ENCODE measurements at places on chromosomes 2 and 18.

DNA sequence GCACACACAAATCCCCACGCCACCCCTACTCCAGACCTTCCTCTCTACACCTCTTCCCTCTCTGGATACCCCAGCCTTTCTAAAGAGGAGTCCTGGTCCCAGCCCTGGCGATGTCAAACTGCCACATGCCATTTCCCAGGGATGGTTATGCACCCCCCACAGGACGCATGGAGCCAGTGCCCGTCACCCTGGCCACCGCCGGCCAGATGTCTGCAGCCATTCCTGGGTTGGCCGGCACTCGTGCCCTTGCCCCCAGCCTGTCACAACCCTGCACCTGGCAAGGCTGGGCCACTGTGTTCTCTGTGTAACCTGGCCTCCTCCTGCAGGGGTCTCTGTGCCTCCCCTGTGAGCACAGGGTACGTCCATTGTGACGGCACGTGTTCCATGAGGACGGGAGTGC is 58.1 kb upstream of the NFATC1 start:
- no peak for DNase-seq

DNA sequence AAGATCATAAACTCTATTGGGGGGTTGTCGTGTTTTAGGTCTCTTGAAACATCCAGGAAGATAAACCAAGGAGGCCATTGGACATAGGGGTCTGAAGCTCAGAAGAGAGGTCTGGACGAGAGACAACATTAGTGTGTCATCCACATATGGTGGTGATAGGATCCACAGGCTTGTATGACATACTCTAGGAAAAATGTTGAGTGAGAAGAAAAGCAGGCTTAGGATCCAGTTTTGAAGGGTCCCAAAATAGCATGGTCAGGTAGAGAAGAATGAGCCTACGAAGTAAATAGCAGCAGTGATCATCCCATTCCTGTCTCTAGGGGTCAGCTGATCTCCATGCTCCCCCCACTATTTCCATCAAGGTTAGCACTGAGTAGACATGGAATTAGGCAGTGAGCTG is 166.8 kb downstream of the ANKRD30B start:
- DNase-seq, result no peak

GRCh38 chr2:196546151-196546919 is 93.2 kb upstream of the CCDC150 start:
- DNase-seq, result no peak

DNA sequence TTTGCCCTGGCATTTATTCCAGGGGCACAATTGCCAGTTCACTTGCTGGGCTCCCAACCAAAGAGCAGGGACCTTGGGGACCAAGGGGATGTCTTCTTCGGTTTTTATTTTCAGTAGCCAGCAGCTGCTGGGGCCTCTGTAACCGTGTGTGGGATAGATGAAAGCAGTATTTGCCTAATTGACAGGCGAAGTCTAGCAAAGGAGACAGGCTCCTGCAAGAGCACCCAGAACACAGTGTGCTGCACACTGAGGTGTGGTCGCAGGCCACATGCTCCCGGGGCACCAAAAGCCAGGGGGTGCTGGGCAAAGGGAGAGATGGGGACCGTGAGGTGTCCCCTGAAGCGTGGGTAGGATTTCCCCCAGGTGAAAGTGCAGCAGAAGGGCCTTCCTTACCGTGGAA is 5.3 kb downstream of the SAG start:
- DNase-seq, result no peak

GRCh38 chr2:215010390-215010789 is 128.0 kb downstream of the ABCA12 start:
- DNase-seq, result no peak

DNA sequence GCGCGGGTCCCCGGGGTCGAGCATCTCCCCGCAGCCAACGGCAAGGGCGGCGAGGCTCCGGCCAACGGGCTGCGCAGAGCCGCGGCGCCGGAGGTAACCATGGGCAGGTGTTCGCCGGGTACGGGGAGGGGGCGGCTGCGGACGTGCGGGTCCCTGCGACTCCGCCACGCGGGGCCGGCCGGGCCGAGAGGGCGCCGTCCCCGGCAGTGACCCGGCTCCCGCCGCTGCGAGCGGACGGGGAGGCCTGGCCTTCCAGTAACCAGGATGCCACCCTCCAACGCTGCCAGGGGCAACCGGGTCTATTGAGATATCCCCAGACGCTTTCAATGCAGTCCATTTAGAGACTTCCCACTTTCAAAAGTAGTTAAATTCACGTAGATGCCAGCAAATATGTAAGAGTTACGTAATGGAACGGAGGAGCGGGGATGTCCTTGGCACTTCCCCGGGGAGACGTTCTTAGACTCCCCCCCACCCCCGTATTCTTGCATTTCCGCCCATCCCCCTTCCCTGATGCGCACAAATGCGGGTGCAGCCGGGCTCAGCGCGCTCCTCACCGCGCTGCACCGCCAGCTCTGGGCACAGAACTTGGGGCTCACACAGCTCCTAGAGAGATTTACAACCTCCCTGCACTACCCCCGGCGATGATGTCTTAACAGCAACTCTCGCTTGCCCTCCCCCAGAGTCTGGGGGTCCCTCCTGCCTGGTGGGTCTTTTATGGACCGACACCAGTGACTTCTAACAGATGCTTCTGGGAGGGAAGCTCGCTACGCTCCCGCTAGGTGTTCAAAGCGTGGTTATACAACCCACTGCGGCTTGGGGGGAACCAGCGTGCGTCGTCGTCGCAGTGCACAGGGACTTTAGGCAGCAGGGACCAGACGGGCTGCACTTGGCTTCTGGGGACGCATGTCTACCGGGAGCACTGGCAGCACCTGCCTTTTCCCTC is 657 bp downstream of the SGPP2 start:
- no peak for DNase-seq

GRCh38 chr2:235402422-235402821 is 91.4 kb upstream of the AGAP1 start:
- no peak for DNase-seq

DNA sequence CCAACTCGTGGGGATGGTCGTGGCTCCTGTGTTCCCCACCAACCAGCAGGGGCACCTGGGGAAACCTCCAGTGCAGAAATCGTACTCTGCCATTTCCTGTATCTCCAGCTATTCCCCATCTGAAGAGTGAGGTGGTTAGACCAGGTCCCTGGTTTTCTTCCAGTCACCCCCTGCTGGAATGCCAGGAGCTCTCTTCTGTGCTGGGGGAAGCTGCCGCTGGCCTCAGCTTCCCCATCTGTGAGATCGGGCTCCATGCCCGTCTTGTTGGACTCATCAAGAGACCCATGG is 119.7 kb downstream of the INHBB start:
- no peak for DNase-seq

- DNase-seq, result no peak
These were observed 26.4 kb downstream of the ELP2 start for GRCh38 chr18:36155851-36156757.

DNA sequence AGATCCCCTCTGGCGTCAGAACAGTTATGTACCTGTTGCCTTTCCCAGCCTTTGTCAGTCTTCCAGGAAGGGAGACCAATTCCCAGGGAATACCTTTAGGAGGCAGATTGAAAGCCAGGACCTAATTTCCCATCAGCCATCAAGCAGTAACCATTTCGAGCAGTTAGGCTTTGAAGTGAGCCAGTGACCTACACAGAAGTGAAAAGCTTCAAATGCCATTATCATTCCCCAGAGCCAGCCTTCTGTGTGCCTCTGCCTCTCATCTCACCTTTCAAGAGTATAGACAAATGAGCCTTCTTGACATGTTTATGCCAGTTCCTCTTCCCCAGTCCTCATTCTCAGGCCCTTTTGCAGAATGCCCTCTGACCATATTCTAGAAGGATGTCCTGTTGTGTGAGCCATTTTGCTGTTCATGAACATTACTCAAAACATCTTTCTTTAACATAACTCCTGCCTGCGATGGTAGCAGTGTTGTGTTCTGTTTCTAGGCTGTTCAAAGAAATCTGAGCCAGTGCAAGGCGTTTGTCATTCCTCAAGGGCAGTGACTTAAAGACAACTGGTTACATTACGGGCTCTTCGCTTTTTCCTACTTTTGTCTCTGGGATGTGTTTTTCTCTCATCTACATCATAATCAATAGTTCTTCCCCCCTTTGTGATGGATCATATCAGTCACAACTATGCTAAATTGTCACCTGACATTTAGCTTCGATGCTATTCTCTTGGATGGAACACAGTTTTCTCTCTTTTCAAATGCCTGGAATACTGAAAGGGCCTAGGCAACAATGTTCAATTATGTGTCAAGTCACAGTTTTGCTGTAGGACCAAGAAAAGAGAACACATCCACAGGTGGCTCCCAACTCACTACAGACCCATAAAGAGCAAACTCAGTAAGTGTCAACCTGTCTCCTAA is 138.6 kb downstream of the ALK start:
- no peak for DNase-seq

DNA sequence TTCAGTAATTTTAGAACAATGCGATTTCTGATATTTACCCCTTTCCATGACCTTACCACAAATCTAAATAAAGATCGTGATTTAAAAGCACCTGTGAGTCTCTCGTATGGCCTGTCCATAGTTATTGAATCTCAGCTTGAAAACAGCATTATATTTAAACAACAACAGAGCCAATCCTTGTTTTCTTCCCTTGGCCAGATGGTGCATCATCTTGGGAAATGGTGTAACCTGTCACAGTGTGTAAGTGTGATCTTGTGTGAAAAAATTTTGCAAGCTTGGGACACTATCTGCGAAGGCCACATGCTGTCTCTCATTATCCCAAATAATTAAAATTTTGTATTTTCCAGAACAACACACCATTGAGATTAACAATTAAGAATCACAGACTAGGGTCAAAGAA is 262.7 kb upstream of the SPHKAP start:
- DNase-seq, result no peak

GRCh38 chr18:23137788-23138216 is 2.5 kb downstream of the CABLES1 start:
- DNase-seq, result no peak

DNA sequence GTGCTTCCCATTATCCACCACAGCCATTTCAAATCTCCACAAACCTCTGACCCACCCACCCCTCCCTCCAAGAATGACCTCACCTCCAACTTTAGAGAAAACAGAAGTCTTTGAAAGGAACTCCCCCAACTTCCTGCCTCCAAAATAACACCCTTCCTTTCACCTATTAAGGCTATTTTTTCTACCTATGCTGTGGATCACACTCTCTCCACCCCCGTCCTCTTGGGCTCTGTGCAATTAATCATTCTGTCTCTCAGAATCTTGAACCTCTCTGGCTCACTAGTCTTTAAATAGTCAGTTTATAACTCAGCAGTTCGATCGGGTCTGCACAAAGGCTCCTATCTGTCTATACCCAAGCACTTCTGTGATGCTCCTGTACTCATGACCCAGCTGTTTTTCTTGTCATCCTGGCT is 37.3 kb upstream of the XPO1 start:
- DNase-seq, result no peak

DNA sequence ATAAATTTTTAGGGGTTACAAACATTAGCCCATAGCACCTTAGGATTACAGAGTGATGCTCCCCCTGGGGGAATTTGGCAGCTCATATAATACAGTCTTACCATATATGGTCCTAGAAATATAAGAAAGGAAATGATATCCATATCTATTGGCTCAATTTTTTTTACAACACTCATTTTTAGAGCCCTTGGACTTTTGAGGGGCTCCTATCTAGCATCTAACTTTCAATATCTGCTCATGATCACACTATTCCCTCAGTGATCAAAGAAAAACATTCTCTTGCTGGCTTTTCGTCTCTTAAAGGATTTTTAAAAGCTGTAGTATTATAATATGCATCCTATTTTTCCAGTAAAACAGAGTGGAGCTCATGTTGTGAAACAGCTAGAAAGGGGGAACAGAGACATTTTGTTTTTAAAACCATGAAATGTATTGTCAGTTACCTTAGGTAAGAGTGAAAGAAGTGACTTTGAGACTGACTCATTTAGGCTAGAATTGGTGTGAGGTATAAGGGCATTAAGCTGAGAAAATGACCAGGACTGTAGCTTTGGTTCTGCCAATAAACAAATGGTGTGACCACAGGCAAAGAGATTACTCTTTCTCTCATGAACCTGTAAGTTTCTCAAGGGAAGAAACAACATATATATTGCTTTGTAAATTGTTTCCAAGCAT is 65.8 kb downstream of the ALPK2 start:
- no peak for DNase-seq

DNA sequence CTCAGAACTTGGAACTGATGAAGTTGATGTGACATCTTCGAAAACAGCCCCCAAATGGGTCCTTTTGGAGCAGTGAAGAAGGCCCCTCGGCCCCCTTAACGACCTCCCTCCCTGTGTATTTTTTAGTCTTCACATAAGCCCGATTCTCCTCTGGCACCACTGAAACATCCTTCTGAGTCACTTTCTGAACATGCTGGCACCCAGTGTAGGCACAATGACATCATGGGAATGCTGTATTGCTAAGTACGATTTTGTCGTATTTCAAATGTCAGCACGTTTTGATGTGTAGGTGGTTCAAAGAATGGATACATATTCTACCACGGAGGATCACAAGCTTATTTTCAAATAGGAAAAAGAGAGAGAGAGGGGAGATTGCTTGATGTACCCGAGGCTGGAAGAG is 111.7 kb upstream of the RIOK3 start:
- no peak for DNase-seq

DNA sequence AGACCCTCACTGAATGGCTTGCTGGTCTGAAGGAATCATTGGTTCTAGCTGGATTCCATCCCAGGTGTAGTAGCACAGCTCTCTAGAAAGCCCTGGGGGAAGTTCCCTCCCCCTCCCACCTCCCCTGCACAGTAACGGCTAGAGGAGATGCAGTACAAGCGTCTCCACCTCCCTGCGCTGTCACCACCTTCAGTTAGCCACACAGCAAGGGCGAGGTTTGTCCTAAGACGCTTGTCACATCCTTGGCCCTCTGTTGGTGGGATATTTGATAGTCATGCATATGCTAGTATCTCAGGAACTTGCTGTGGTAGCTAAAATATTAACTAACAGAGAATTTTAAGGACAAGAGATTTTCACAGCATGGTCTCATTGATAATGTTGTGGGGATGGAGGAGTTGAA is 19.4 kb downstream of the TRAPPC12 start:
- no peak for DNase-seq

- no peak for DNase-seq
These were observed 85.5 kb downstream of the ITSN2 start for GRCh38 chr2:24274809-24275208.

- no peak for DNase-seq
These were observed 43.4 kb downstream of the RNF144A start for GRCh38 chr2:6960659-6961058.

- DNase-seq, result no peak
These were observed 93.5 kb downstream of the TMEM163 start for GRCh38 chr2:134625311-134625710.

DNA sequence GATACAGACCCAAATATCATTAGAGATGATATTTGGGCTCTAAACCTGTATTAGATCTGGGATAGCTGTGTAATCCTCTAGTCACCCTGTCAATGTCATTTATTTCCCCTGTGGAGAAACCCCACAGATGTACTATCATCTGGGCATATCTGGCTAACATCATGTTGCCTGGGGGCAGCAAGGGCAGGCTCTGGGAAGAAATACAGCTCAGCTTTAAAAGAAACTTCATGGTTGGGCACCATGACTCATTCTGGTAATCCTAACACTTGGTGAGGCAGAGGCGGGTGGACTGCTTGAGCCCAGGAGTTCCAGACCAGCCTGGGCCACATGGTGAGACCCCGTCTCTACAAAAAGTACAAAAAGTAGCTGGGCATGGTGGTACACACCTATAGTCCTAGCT is 282.5 kb downstream of the SLC8A1 start:
- DNase-seq, result no peak

Data from HAP-1 (cell line).